ENCODE measurements at places on chromosomes 5 and 9.

DNA sequence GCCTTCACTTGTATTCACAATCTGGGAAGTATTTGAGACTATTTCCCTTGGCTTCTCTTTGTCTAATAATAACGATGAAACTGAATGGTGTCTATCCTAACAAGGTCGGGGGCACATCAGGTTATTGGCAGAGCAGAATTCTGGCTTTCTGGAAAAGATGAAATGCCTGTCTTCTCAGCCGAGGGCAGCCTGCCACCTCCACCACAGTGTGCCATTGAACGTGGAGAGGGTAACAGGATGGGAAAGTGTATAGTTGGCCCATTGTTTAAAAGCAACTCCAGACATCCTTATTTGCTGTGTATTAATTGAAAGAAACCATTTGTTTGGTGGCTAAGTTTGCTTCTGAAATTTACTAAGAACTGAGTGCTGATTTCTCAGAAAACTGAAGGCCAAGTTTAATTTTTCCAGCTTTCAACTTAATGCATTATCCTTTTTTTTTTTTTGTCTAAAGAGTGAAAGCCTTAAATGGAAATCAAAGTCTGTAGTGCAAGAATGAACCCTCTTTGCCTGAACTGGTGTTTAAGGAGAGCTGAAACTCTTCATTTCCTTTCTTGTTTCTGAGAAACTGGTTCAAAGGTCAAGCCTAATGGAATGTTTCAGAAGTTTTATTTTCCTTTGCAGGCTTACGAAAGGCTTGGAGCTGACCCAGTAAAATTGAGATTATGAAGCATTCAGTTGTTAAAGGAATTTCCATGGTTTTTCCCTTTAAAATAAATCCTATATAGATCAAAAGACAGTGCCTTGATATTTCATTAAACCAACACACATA is 563.7 kb upstream of the DAP start:
- no peak for DNase-seq

DNA sequence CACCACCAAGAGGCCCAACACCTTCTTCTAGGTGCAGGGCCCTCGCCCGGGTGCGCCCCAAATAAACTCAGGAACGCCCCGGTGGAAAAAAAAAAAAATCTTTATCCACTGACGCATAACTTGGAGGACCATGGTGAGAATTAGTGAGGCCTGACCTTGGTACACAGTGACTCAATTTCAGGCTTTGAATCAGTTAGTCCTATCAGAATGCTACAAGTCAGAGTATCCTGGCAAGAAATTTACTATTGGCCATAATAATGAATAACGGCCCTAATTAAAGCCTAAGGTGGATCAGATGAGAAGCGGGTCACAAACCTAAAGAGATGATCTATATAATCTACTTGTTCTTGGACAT is 914.2 kb upstream of the DMAC1 start:
- no peak for DNase-seq

- no peak for DNase-seq
Measured at GRCh38 chr5:68873198-68873597, 220.6 kb upstream of the SLC30A5 start.

DNA sequence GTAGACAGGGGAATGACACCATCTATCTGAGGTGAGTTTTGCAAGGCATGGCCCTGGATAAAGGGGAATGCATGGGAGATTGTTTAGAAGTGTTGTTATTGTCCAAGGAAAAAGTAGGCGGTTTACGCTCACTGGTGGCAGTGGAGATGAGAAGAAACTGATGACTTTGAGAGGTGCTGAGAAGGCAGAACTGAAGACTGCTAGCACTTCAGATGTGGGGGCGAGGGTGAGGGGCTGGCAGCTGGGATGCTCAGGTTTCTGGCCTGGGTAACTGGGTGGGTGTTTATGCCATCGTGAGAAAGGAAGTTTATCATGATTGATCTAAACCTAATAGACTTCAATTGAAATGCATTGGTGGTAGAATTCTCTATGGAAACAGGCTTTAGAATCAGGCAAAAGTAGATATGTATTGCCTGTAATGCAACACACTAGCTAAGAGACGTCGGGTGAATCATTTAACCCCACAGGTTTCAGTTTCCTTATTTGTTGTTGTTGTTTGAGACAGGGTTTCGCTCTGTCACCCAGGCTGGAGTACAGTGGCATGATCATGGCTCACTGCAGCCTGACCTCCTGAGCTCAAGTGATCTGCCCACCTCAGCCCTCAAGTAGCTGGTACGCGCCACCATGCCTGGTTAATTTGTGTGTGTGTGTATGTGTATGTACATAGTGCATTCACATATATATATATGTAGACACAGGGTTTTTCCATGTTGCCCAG is 123.5 kb downstream of the SLC24A2 start:
- no peak for DNase-seq
